ENCODE measurements at places on chromosomes 5 and 9.

DNA sequence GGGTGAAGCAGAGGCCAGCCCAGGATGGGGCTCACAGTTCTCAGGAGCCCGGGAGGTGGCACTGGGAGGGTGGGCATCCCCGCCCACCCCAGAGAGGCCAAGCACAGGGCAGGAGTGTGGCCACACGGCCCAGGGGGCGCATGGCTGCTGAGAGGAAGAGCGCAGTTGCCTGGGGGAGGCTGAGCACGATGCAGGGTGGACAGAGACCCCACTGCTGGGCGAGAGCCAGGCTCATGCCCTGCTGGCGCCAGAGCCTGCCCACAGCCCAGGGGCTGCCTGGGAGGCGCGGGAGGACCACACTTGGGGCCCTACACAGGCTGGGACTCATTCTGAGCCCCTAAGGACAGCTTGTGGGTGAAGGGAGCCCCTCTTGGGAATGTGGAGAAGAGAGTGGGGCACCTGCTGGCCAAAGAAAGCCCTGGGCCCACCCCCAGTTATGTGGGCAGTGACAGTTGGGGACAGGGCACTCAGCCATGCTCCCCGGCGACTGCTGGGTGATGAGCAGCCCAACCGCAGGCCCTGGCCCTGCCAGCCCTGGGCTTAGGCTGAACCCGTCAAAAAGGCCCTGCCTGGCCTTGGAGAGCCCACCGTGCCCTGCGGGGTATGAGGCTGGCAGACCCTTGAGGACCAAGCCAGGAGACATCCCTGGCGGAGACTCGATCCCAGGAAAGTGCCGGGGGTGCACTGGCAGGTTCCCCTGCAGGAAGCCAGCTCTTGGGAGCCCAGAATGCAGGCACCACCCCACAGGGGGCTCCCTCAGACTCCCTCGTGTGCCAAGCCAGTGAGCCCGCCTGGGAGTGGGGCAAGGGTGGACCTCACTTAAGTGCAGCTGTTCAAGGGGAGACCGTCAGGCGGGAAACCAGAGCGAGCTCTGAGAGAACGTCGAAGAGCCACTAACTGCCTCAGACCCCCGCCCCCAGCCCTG is 21.6 kb upstream of the CAMSAP1 start:
- DNase-seq: no peak

GRCh38 chr9:125600194-125600593 is 106.8 kb downstream of the MAPKAP1 start:
- no peak for DNase-seq

- DNase-seq: no peak
These were observed 238.2 kb downstream of the GLIS3 start for GRCh38 chr9:4061717-4062116.

GRCh38 chr9:108053555-108054061 is 564.0 kb upstream of the KLF4 start:
- no peak for DNase-seq

GRCh38 chr9:134181648-134182034 is 17.3 kb upstream of the RNU6ATAC start:
- no peak for DNase-seq

All from CD4-positive, alpha-beta T cell (primary cell).